ENCODE measurements at places on chromosomes 2 and 18. TPM values are rescaled to one million over a fixed set of nuclear protein-coding genes. Genes with fewer than 3 reads are reported as not detected.

SCN7A gene
- 0.23 TPM for total RNA-seq

EVA1A gene
- 0.53 TPM for total RNA-seq

PPP1R1C gene
- total RNA-seq: 2.8 TPM

MRO gene
- not detected for total RNA-seq

PRKAG3 gene
- total RNA-seq: not detected

EPB41L3 gene
- total RNA-seq: 7.1 TPM

CHST9 gene
- total RNA-seq: 26.5 TPM

CROCC2 gene
- not detected for total RNA-seq

ANKRD62 gene
- total RNA-seq: not detected

SERPINB4 gene
- total RNA-seq: not detected

ORC2 gene
- 45.5 TPM for total RNA-seq

IL36G gene
- not detected for total RNA-seq

LOXHD1 gene
- not detected for total RNA-seq

ANTXR1 gene
- total RNA-seq: 0.35 TPM

VWA3B gene
- not detected for total RNA-seq

ZEB2 gene
- not detected for total RNA-seq

C2orf42 gene
- 14.8 TPM for total RNA-seq

PTPRN gene
- not detected for total RNA-seq

ASAP2 gene
- 27.8 TPM for total RNA-seq

ANKZF1 gene
- 50.7 TPM for total RNA-seq

LAMA1 gene
- total RNA-seq: 129 TPM

All from Caco-2 (cell line).